ENCODE measurements at places on chromosomes 12 and 14.

- no peak for DNase-seq
Observed at GRCh38 chr12:105670672-105671071, 340.2 kb downstream of the C12orf75 start.

- DNase-seq = no peak
Observed at GRCh38 chr14:103232031-103232808, 101.8 kb upstream of the EIF5 start.

DNA sequence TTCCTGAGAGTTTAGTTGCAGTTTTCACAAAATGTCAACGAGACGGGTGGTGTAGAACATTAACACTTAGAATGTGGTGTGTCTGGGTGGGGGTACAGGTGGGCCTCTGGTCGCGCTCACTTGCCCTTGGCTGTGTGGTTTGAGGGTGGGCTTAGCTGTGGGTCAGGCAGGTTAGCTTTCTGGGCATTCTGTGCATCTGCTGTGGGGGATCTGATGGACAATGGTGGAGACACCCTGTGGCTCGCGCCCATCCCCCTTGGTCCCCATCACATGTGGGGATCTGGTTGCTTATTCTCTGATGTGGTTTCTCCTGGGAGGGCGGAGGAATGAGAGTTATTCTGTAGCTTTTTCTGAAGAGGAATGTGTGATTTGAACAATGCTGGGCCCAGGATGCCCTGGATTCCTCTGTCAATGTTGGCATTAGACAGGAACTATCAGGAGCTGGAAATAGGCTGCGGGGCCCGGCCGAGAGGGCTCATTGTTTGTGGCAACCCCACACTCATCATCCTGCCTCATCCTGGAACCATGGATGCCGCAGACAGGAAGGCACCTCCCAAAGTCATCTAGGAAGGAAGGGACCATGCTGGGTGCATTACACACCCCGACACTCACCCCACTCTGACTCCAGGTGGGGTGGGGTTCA is 101.6 kb downstream of the TSPAN9 start:
- no peak for DNase-seq

GRCh38 chr14:81286574-81287370 is 66.0 kb upstream of the GTF2A1 start:
- no peak for DNase-seq

DNA sequence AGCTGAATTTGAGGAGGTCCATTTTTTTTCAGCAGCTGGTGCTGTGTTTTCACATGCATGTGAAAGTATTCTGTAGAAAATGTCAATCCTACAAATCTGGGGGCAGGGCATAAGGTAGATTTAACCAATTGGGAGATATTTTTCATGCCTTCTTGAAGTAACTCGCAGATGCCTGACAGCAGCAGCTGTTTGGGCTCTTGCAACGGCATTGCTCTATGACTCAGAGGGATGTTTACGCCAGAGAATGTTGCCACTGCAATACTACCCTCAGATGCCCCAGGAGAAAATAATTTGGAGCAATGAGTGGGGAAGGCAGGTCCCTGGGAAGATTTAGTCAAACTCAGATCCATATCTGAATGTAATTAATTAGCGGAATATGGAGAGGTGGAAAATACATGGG is 42.5 kb upstream of the MYBPC1 start:
- DNase-seq = no peak

DNA sequence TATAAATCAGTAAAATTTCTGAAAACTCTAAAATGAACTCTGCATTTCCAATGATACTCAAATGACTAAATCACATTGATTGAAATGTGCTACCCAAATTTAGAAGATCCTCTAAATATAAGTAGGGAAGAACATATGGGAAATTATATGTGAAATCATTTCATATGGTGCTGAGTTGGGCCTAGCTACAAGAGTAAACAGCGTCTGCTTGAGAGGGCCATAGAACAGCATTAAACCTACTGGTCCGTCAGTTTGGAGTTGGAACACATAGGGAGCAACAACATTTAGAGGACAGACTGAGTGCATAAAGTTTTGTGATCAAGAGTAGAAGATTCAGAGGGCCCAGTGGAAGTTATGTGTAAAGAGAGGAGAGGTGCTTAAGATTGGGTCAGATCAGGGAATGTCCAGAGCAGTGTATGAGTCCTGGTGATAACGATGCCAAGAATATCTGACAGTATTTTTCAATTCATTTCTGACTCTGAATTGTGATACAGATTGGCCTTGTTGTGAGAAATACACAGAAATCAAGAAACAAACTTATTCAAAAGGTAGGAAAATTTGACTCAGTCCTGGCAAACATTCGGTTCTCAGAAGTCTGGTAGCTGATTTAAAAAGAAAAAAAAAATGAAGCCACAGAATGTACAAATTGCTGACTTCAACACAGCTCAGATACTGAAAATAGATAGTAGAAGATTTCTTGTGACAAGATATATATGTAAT is 362.2 kb downstream of the CCDC91 start:
- no peak for DNase-seq

DNA sequence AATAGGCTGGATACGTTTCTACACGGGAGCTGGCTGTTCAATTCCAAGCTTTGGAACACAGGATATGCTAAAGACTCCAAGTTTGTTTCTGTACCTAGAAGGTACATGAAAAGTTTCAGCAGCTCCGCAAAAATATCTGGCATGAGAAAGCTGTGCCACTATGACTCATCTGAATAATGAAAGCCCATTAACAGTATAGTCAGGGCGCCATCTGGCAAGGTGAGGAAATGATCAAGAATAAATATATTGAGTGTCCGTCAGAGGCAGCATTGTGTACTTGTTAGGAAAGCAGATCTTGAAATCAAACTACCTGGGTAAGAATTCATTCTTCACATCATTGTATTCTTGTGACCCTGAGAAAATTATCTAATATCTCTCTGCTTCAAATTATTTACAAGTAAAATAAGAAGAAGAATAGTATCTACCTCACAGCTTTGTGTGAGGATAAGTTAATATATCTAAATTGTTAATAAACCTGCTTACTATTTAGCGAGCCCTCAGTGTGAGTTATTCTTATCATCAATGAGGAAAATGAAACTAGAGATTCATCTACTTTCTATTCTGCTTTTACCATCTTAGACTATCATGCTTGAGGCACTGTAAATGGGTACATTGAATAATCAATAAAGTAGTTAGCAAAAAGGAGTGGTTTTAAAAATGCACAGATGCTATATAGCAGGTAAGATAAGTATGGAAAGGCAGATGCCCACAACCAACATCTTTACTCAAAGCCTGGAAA is 53.5 kb downstream of the FSCB start:
- DNase-seq = no peak

GRCh38 chr12:59861635-59862034 is 265.8 kb downstream of the SLC16A7 start:
- no peak for DNase-seq

- no peak for DNase-seq
Observed at GRCh38 chr12:3416159-3416558, 74.8 kb upstream of the PRMT8 start.

GRCh38 chr12:122111089-122111641 is 32.6 kb downstream of the MLXIP start:
- no peak for DNase-seq

GRCh38 chr14:97036086-97036852 is 239.1 kb downstream of the VRK1 start:
- DNase-seq = no peak

DNA sequence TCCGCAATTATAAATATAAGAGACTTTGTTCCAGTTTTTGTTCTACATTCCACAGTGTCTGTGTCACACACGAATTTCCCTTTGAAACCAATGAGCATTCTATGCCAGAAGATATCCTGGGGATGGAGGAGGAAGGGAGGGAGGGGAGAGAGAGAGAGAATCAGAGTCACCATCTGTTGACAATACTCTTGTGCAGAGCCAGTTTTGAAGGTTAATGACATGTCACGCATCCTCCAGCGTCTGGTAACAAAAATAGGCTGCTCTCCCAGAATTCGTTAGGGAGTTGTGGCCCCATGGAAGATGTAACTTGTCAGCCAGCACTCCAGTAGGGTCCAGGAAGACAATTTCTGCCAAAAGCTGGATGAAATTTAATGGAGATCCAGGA is 213.5 kb upstream of the KRR1 start:
- no peak for DNase-seq

DNA sequence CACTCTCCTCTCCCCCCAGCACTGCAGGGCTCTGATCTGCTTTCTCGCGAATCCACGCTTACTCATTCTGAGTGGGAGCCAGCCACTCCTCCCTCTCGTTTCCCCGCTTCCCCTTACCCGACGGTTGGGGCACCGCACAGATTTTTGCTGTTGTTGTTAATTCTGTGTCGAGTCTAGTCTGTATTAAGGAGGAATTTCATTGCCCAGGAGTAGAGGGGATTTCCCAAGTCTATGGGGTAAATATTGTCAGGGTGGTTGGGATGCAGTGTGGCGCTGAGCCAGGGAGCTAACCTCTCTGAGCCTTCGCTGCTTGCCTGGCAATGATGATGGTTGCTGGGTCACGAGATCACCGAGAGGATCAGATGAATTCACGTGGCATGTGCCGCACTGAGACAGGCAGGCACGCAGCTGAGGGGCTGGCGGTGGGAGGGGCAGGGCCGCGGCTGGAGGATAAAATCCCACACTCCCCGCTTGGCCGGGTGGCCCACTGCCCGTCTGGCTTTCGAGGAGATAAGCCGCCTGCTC is 18.5 kb downstream of the NCOR2 start:
- no peak for DNase-seq

DNA sequence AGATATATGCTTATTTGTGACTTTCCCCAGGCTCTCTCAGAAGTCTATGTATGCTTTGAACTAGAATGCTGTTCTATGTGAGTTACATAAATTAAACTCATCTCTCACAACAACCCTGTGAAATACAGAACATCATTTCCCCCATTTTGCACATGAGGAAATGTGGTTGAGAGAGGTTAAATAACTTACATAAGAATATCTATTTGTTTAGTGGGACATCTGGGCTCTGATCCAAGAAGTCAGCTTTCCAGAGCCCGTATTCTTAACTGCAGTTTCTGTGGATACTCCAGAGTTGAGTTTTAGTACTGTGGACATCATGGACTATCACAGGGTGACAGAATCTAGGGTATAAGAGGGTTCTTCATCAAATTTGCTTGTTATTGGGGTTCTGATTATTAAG is 242.5 kb upstream of the ARHGAP5 start:
- no peak for DNase-seq

DNA sequence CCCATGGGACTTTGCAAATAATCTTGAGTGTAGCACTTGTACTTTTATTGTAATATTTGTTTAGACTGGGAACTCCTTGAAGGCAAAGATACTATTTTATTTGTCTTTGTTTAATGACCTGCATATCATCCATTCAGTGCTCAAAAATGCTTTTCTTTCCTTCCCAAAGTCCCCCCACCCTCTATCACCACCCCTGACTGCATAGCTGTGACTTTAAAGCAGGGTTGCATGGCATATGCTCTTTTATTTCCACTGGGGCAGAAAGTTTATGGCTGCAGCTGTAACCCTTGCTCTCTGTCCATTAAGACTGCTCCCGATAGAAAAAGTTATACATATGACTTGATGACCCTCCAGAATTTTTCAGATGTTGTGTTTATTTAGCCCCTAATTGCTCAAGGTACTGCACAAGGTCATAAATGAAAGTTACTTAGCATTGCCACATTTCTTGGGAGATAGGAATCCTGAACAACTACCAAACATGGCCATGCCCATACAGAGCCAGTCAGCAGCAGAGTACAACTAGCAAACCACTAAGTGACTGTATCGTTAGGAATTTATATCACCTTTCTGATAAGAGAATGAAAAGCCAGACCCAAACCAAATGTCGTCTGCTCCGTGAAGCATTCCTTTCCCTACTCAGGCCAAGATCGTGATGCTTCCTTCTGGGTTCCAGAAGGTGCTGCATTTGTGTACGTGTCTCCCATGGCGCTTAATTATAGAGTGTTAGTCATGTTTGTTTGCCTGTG is 114.3 kb downstream of the DIP2B start:
- DNase-seq = no peak

DNA sequence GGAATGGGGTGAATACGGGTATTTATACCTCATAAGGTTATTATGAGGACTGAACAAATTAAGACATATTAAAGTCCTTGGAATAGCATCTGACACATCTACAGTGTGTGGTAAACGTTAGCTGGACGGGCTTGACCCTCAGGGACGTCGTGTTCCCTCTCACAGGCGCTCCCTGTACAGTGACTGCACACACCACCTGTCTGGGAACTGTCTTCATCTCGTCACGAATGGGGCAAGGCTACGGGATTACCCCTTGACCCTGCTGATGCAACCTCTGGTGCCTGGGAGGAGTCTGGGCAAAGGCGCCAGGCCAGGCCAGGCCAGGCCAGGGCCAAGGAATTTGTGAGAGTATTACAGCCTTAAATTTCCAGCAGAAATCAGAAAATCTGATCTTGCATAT is 191.1 kb downstream of the CALM1 start:
- no peak for DNase-seq

- DNase-seq = no peak
Observed at GRCh38 chr14:35068238-35069012, 22.4 kb downstream of the FAM177A1 start.

DNA sequence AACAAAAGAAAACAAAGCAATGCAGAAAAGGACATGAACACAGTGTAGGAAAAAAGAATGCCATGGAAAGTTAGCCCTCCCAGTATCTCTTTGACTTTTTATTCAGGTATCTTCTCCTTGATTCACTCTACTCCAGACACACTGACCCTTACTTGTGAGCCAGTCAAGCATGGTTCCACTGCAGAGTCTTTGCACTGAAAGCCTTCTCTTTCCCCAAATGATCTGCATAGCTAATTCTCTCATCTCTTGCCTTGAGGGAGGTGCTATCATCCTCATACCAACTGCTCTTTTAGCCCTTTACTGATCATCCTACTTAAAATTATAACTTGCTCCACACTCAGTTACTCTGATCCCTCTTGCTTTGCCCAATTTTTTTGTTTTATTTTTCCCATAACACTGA is 101.2 kb upstream of the SLC16A7 start:
- no peak for DNase-seq

GRCh38 chr14:71855399-71856036 is 76.7 kb upstream of the RGS6 start:
- DNase-seq = peak; percentile 10

- DNase-seq = no peak
Observed at GRCh38 chr12:45668641-45669040, 60.9 kb upstream of the ARID2 start.

DNA sequence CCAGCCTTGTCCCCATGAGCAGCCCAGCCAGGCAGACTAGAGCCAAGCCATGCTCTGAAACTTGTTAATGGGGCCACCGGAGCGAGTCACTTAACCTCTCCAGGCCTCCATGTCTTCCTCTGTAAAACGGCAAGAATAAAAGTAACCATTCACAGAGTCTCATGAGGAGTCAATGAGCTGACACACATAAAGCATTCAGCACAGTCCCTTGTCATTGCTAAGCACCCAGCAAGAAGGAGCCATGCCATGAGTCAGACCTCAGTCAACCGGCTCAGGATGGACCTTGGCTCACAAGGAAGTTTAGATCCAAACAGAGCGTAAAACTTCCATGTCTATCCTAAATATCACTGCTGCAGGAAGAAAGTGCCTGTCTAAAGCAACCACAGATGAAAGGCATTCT is 10.6 kb downstream of the FICD start:
- no peak for DNase-seq

DNA sequence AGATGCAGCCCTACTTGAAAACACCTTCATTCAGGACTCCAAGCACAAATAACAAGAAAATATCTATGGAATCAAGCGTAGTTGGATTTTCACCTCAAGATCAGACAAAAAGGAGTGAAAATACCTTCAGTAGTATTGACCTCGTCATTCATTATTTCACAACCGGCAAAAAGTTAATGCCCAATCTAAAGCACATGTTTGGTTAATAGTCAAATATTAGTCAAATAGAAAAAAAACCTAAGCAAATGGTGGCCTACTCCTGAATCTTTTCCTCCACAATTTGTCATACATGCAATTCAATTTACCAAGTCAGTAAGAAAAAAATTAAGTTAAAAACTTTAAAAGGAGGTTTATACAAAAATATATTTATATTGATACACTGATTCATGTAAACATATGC is 50.0 kb downstream of the SLC38A4 start:
- DNase-seq = no peak
